ENCODE measurements at places on chromosomes 1 and 21.

DNA sequence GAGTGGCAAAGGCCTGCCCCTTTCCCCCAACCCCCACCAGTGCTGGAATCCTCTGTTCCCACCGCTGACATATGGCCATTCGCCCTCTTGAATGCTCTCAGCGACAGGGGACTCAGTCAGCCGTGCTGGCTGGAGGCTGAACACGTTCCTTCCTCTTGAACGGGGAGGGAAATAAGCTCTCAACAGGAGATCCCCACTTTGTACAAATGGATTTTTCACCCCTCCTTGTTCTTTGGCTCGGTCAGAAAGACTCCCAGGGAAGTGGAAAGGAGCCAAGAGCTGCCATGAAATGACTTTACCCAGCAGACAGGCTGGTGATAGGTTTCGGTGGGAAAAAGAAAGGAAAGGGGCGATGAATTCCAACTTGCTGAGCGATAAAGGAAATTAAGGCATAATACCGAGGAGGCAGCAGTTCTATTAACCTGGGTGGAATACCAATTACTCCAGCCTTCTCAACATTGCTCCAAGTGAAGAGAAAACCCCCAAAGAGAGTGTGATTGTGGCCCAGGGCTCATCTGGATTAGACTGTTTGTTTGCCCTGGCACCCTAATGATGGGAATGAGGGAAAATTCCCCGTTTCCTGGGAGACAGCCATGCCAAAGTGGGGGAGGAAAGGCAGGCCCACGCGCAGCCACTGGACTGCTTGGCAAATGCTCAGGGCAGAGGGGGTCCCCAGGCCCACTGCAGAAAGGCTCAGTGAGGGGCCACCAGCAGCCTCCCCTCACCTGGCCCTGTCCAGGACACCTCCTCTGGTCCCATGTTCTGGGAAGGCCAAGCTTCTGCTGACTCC is 23.9 kb downstream of the LRP8 start:
- no peak for DNase-seq

DNA sequence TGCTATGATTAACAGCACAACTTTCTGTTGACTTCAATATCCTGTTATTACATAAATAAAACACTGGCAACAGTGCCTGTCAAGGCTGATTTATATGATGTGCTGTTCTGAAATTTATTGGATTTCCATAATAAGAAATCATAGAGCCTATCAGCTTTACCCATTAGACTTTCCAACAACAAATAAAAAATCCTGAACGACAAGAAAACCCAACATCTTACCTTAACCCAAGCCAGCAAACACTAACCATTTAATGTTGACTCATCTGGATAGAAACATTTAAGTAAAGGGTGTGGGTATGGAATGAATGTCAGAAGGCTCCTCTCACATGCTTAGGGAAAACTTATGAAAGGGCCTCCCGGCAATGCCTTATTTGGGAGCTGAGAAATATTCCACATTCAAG is 165.1 kb downstream of the SLC45A1 start:
- no peak for DNase-seq

DNA sequence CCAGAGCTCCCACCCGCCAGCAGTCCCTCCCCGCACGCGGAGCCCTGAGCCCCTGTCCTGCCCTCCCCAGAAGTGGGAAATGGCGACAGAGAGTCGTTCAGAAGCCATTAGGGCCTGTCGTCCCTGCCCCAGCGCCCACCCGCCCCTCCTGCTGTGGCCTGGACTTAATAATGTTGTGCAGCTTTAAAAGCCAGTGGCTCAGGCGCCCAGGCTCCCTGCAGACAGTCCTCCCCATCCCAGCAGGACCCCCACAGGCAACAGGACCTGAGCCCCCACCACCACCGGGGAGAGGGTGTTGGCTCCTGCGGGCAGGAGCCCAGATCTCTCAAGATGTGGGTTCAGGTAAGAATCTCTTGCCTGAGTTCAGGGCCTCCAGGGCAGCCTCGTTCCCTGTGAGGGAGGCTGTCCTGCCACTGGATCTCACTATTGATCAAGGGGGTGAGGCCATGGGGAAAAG is 125.3 kb upstream of the RUNX3 start:
- no peak for DNase-seq

DNA sequence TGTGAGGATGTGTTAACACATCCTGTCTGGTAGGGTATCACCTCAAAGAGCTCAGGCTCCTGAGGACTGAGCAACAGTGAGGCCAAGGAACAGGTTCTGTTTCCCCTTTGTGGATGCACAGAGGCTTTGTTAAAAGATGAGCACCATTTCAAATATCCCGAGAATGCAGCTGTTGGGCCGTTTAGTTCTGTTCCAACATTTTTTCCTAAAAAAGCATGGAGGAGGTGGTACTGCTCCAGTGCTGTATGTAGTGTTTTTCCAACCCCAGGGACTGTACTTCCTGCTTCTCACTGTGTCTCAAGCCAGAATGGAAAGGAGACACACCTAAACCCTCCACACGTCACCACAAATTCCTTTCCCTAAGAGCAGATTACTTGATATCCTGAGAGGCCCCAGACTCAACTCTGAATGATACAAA is 53.8 kb upstream of the BCL10 start:
- DNase-seq = no peak

DNA sequence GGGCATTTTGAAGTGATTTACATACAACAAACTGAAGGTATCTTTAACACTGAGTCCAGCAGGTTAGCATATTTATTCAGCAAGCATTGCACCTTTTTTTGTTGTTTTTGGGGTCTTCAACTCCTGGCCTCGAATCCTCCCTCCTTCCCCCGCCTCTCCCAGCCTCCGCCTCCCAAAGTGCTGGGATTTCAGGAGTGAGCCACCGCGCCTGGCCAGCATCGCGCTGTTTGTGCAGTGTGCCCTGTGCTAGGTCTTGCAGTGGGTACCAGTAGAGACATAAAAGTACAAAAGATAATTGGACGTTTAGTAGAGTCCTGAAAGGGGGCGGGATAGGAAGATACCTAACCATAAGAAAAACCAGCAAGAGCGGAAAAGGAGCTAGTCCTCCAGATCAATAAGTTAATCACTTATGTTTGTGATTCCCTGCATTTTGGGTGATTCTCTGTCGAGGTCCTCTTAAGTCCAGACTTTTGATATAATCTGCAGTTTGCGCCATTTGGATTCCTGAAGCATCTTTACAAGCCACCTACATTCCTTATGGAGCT is 111.8 kb downstream of the OSBPL9 start:
- no peak for DNase-seq

DNA sequence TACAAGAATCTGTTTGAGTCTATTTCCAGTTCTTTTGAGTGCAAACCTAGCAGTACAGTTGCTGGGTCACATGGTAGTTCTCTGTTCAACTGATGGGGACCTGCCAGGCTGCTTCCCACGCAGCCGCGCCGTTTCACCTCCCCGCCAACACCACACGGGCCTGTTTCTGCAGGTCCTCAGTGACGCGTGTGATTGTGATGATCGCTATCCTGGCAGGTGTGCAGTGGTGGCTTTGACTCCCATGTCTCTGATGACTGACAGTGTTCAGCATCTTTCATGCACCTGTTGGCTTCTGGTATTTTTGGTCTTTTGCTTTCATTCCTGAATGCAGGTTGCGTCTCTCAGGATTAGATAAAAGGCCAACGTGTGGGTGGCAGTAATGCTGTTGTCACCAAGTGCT is 41.6 kb downstream of the FAAP20 start:
- no peak for DNase-seq

DNA sequence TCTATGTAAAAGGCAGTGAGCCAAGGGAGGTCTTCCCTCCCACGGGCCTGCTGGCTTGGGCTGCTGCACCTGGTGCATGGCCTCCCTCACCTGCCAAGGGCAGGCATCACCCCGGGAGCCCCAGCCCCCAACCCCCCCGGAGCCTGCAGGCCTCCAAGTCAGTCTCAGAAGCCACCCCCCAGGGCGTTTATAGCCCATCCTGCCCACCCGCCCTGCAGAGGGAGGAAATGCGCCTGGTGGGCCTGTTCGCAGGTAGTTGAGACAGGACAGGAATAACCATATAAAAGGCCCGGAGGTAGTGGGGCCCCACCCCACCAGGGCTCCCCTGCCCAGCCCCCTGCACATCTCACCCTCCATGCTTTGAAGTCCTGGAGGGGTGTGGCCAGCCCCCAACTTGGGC is 18.2 kb upstream of the ARF1 start:
- no peak for DNase-seq

GRCh38 chr1:235304549-235305451 is 23.2 kb downstream of the ARID4B start:
- DNase-seq = no peak

DNA sequence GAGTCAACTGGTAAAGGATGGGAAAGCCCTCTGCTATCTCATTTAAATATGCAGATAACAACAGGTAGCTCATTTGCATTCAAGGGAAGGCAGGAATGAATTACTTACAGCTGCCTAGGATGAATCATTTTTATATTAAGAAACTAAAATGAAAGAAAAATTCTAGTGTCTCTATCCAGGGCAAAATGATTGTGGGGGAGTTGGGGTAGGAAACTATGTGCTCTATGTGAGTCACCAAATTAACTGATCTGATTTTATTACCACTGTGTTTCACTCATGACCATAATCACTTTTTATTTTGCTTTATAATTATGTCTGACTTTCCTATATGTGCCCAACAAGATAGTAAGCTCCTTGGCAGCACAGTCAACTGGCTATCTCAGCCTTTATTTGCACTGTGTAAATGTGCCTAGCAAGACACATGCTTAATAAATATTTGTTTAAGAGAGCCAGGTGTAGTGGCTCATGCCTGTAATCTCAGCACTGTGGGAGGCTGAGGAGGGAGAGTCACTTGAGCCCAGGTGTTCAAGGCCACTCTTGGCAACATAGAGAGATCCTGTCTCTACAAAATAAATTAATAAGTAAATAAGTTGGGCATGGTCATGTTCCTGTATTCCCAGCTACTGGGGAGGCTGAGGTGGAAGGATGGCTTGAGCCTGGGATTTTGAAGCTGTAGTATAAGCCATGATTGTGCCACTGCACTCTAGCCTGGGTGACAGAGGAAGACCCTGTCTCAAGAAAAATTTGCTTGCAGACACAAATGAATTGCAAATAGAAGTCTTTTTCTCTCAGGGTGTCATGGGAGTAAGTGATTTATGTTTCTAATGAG is 84.1 kb downstream of the SPAG17 start:
- no peak for DNase-seq

DNA sequence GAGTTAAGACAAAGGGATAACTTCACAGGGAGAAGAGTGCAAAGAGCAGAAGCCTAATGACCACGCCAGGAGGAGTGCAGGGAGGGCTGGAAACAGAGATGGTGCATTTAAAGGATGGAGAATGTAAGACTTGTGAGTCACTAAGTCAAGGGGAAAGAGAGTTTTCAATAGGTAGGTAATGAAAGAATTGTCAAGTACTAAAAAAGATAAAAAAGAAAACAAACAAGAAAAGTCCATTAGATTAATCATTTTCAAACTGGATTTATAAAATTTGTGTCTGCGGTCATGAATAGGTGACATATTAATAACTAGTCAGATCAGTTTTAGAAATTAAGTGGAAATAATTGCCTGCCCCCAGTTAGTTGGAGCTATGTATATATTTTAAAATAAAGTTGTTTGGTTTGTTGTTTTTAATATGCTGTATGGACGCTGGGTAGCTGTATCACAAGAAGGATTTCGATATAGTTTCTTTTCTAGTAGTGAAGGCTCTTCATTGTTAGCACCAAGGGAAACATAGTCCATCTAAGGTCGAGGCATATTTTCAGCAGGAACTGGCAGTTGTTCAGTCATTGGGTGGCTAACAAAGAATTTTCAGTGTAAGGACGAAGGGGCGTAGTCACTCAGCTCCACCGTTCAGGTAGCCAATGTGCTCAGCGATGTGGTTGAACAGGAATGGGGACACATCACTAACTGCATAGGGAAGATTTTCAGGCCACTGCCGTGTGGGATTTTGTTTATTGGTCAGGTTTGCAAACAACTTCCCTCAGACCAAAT is 203.0 kb downstream of the TGFB2 start:
- no peak for DNase-seq

GRCh38 chr1:231684356-231685244 is 58.0 kb downstream of the DISC1 start:
- no peak for DNase-seq

- DNase-seq = no peak
Observed at GRCh38 chr21:46264690-46265144, 20.7 kb downstream of the MCM3AP start.

GRCh38 chr1:67440339-67440738 is 10.1 kb upstream of the SERBP1 start:
- DNase-seq = no peak

DNA sequence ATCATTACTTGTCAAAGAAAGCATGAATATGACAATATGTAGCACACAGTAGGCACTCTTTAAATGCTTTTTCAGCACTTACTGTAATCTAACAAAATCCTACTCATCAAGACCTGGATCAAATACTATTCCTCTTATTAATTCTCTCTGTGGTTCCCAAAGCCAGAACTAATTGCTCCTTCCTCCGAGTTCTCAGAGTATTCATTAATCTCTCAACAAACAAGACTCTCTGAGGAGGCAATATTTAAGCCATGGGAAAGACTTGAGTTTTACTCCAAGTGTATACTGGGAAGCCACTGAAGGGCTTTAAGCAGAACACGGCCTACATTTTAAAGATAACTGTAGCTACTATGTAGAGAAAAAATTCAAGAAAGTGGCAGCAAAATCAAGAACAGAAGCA is 79.7 kb downstream of the ENAH start:
- no peak for DNase-seq

DNA sequence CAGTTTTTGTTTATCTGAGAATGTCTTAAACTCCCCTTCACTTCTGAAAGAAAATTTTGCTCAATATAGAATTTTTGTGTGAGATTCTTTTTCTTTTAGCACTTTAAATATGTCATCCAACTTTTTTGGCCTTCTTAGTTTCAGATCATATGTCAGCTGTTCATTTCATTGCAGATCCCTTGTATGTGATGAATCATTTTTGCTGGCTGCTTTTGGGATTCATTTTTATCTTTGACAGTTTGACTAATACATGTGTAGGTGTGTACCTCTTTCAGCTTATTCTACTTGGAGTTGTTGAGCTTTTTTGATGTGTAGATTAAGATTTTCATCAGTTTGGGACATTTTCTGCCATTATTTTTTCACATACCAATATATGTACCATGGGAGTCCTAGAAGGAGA is 156.8 kb downstream of the FASLG start:
- DNase-seq = no peak

DNA sequence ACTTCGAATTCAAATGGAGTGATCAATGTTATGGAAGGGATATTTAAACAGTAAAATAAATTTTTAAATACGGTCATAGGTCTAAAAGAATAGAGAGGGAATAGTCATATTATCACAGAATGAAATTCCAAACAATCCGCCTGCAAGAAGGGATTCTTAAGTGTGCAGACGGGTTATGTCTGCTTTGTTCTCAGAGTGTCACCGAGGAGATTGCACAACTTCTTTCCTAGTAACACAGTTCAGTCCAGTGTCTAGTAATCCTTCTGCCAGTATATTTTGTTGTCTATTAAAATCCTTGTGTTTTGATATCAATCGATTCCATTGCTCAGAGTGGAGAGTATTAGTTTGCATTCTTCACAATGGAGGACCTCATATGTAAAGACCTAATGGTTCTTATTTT is 48.4 kb downstream of the LRRC53 start:
- no peak for DNase-seq

DNA sequence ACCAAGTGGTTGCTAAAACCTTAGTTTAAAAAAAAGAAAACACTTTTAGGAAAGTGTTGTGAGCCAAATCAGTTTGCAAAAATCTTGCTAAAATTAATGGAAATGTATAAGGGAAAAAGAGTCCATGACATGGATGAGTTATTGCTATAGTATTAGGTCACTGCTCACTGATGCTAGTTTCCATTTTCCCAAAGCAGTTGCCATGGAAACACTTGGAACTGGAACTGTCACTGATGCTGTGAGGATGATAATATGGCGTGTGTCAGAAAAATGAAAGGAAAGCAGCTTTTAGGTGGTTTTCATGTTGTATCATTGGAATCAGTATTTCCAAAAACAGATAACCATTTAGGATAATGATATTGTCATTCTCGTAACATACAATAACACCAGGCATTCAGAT is 104.4 kb downstream of the PHTF1 start:
- DNase-seq = no peak

Data from GDM1 (cell line).